ENCODE measurements at places on chromosomes 3 and 15.

DNA sequence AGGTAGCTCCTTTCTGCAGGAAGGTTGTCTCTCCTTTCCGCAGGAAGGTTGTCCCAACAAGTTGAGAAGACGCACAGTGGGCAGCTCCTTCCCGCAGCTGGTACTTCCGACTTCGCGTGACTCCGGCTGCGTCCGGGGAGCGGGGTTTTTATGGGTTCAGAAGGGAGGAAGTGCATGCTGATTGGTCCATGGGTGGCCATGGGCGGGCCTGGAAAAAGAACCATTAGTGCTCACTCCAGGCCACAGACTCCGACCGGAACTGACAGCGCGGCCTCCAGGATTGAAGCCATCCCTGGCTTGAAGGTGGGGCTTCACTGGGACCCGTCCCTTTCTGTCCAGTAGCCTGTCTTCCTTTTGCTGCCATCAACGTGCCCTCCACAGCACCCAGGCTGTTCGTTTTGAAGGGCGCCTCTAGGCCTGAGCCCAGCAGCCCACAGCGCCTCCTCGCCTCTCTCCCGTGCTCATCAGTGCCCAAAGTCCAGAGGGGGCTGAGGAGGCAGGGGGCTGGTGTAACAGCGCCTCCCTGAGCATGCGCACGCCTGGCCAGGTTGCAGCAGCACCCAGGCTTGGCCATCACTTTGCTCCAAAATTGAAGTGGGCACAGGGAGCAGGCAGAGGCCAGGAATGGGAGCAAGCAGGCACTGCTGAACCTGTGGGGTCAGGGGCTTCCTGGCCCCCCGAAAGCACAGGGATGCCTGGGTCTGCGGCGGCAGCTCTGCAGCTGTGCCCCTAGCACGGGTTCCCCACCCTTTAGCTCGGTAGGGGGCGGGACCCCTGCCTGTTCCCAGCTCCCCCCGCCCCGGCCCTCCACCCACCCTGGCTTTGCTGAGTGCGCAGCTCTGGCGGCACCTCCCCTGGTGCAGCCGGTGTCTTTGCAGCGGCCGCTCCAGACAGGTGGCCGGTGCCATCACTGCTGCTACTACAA is 330.6 kb upstream of the MCTP2 start:
- DNase-seq: no peak

DNA sequence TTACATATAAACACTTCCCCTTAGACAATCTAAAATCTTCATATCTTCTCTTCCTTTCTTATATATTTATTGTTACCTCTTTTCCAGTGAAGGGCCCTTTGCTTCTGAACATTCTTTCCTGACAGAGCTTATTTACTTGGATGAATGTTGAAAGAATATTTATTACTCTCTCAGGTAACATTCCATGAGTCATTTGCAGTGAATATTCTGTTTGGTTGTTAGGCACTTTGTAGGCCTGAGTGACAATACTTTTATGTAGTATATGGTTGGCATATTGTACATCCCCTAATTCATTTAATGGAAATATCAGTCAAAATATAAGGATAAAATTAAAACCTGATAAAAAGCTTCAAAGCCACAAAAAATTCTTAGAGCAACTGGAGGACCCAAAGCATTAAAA is 260.9 kb upstream of the KCNMB2 start:
- no peak for DNase-seq

DNA sequence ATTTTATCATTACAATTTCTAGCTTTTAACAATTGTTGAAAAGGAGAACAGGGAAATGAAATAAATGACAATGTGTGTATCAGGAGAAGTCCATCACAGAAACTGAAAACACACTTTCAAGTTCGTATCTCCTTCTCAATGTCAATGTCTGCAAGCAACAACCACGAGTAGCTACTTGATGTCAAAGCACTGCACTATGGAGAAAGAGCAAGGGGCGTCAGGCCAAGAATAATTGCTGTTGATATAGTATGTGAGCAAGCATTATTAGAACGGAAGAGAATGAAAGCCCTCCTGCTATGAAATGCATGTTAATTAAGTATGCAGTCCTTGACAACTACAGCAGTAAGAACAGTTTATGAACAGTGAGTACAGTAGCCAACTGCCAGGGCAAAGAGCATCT is 1250.1 kb downstream of the ZPLD1 start:
- no peak for DNase-seq

DNA sequence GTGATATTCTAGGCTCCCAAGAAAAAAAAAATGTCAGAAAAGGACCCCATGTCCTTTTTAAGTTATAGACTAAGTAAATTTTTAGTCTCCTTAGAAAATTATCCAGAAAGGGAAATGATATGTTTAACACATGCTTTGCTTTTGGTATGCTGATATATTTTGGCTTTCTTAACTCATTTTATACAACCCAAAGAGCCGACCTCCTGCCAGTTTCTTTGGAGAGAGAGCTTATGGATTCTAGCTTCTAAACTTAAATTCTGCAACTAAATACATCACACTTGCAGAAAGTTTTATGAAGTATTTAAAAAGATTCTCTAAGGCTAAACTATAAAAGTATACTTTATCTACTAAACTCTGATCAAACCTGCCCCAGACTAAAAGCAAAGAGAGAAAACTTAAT is 43.9 kb upstream of the ZPLD1 start:
- no peak for DNase-seq

GRCh38 chr3:126466886-126467610 is 8.6 kb downstream of the ZXDC start:
- no peak for DNase-seq

GRCh38 chr3:103906304-103906703 is 1460.4 kb upstream of the ALCAM start:
- no peak for DNase-seq

Measured in stimulated activated CD8-positive, alpha-beta memory T cell treated with anti-CD3 and anti-CD28 coated beads, Interleukin-4, amount 100 ng/mL, for 24 hours (primary cell).